SIG-M5 (cell line): ENCODE measurements at places on chromosomes 16 and 17.

- DNase-seq: no peak
Observed at GRCh38 chr17:42182927-42183734, 2.1 kb downstream of the HCRT start.

DNA sequence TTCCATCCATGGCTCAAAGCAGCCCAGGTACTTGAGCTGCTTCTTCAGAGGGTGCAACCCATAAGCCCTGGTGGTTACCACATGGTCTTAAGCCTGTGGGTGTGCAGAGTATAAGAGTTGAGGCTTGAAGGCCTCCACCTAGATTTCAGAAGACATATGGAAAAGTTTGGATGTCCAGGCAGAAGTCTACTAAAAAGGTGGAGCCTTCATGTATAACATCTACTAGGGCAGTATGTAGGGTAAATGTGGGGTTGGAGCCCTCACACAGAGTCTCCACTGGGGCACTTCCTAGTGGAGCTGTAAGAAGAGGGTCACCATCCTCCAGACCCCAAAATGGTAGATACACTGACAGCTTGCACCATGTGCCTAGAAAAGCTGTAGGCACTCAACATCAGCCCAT lies 120.9 kb downstream of the HS3ST3A1 start:
- DNase-seq: no peak

DNA sequence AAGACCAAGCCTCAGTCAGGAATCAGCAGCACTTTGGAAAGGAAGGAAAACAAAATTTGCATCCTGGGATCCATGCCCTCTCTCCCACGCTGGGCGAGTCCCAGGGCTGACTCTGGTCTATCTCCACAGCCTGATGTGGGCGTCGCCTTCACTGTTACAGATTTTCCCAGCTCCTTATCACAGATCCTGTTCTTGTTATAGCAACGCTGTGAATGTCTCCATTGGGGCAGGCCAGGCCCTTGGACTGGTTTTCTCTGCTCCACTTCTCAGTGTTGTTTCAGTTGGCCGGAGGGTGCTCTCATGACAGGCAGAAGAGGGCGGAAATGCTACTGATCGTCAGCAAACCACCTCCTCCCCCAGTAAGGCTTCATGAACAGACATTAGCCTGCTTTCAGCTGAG lies 127.9 kb upstream of the CDH11 start:
- DNase-seq: no peak

DNA sequence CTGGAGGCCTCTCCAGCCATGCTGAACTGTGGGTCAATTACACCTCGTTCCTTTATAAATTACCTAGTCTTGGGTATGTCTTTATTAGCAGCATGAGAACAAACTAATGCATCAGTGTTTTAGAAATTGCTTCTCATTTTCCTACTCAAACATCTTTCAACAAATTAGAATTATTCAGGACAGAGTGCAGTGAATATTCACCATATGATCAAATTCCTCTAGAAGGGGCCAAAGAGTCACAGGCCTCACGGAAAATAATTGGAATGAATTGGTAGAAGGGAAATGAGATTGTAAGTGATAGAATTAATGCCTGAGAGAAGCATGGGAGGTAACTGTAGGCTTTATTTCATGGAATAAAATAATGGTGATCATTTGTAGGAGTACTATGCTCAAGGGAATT lies 50.5 kb upstream of the CDH11 start:
- no peak for DNase-seq
